ENCODE measurements at places on chromosomes 7 and 10.
A peak's percentile ranks its signal among the peaks of the same experiment; 100 is the strongest.

DNA sequence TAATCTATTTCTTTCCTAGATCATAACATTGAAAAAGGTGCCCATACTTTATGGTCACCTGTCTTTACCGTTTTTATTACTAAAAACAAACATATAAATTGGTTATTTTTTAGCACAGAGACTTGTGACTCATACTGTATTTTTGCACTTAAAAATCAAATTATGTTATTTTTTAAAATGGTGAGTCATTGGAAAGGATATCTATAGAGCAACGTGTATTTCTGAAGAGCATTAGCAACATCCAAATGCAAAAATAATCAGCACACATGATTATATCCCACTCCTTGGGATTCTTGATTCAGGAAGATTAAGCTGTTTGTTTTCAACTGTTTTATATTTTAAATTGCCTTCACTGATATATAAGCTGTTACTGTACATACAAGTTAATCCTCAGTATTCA, 40.7 kb upstream of the FMC1 start:
- peaks cover 15% of the 10 kb centered on the region for H3K36me3 ChIP-seq
- no peaks in the 10 kb centered on the region for H3K27me3 ChIP-seq
- peaks cover 9% of the 10 kb centered on the region for H3K4me1 ChIP-seq
- DNase-seq: peak; percentile 72
- no peak overlapping the region for H3K4me3 ChIP-seq
- no peak overlapping the region for H3K27ac ChIP-seq

DNA sequence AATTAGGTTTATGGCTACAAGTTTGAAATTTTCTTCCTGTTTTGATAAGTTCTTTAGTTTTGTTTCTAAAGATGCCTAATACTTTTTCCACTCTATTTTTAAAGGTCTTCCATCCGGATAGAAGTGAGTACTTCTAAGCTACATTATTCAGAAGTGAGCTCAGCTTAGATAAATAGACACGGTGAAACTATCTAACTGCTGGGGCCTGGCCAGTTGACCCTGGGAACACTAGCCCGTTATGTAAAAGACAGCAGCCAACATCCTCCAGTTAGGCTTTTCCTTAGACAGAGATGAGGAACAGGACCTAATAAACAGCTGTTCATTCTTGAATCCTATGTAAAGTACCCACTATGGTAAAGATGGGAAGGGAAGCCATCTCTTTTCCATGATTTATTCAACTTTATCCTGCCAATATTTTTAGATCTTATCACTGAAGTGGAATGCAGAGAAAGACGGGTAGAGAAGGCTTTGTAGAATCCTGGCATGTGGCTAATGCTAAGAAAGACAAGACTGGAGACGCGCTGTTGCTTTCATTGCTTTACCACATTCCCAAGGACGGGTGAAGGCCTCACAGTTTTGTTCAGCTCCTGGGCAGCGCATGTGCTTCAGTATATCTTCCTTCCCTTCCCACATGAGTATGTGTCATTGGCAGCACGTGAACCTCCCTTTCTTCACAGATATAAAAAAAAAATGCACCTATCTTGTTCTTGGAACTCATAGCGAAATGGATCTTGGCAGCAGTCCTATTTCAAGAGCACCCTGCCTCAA, 340.0 kb upstream of the MEOX2 start:
- no peak for DNase-seq
- H3K27me3 ChIP-seq: no peaks in the 10 kb centered on the region
- H3K4me1 ChIP-seq: peaks cover 34% of the 10 kb centered on the region

DNA sequence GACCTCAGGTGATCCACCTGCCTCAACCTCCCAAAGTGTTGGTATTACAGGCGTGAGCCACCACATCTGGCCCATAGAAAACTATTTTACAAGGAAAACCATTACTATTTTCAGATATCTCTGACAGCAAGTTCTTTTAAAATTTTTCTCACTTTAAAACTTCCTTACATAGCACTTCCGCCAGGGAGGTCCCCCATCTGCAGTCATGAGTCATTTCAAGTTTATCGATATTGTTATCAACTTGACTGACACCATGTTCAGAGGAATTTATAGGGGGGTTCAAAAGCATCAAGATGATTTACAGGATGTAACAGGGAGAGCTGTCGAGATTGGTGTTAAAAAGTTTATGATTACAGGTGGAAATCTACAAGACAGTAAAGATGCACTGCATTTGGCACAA, 88.8 kb downstream of the NRBF2 start:
- H3K27ac ChIP-seq: no peak overlapping the region
- no peaks in the 10 kb centered on the region for H3K36me3 ChIP-seq
- no peak for DNase-seq
- peaks cover 6% of the 10 kb centered on the region for H3K4me1 ChIP-seq

- no peaks in the 10 kb centered on the region for H3K27me3 ChIP-seq
- no peak overlapping the region for H3K4me3 ChIP-seq
- no peak overlapping the region for H3K27ac ChIP-seq
- DNase-seq: no peak
Observed at GRCh38 chr7:150835019-150835418, 17.3 kb upstream of the AOC1 start.

GRCh38 chr7:113087071-113087998, 708 bp upstream of the GPR85 start:
- H3K4me1 ChIP-seq: peaks cover 13% of the 10 kb centered on the region
- no peaks in the 10 kb centered on the region for H3K36me3 ChIP-seq
- peak overlapping the region; percentile 76 for H3K4me3 ChIP-seq
- DNase-seq: peak; percentile 92
- no peaks in the 10 kb centered on the region for H3K27me3 ChIP-seq

GRCh38 chr10:132566892-132567291, 29.3 kb downstream of the INPP5A start:
- H3K4me1 ChIP-seq: peaks cover 16% of the 10 kb centered on the region
- H3K36me3 ChIP-seq: no peaks in the 10 kb centered on the region
- no peak for DNase-seq
- H3K4me3 ChIP-seq: no peak overlapping the region

DNA sequence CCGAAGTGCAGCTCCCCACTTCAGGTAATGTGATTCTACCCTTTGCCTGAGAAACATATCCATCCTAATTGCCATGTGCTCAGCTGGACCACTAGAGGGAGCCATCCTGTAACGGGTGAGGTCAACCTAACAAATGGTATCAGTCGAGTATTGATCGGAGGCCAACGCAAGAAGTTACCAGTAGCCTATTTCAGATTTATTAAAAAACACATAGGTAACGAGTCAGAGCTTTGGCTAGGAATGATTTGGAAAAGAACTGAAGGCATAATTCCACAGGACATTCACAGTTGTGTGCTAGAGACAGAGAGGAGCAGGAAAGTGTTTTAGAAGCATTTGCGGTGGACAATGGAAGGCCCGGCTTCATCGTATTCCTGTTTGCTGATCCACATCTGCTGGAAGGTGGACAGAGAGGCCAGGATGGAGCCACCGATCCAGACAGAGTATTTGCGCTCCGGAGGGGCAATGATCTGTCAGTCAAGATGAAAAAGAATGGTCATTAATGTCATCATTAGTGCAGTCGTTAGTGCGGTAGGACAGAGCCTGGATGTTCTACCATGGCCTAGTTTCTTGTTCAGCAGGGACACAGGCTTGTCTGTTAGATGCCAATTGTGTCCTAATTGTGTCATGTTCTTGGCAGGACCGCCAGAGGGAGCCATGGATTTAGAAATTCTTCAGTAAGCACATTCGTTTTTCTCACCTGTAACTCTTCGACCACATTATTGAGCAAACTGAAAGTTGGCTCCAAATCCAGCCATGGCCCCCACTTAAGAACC, 17.5 kb downstream of the ACTA2 start:
- no peaks in the 10 kb centered on the region for H3K27me3 ChIP-seq
- H3K27ac ChIP-seq: no peak overlapping the region
- peak; percentile 56 for DNase-seq
- peaks cover 59% of the 10 kb centered on the region for H3K36me3 ChIP-seq
- H3K4me1 ChIP-seq: peaks cover 9% of the 10 kb centered on the region

DNA sequence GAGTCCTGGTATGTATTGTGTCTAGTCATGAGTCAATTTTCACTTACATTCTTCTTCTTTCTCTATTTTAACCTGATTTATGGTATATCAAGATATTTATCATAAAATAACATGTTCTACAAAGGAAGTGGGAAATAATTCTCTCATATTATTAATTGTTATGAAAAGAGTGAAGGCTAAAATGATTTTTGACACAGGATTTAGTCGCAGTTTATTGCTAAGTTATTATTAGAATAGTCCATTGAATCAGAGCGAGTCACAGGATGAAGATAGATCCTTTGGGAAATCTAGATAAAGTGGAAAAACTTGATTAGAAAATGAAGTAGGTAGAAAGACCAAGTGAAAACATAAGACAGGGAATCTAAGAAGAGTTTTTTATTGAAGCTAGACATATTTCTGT, 184.3 kb upstream of the DGKB start:
- H3K4me3 ChIP-seq: no peak overlapping the region
- DNase-seq: no peak
- no peak overlapping the region for H3K27ac ChIP-seq
- no peaks in the 10 kb centered on the region for H3K27me3 ChIP-seq

DNA sequence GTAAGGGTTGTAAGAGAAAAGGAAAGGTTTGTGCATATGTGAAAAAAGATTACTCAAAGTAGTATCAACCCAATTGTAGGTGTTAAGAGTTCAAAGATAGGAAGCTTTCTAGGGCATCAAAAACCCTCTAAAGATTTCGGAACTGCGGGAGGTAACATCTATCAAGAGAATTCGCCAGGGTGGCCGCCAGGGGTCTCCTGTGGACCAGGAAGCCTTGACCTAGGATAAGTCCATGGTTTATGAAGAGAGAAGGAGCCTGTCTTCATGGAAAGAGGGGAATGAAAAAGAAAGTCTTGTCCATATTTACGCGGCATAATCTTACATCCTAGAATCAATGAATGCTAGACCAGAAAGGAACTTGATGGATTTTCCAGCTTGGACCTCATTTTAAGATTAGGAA, 140.7 kb upstream of the CALCR start:
- H3K36me3 ChIP-seq: no peaks in the 10 kb centered on the region
- H3K27ac ChIP-seq: no peak overlapping the region

- H3K27ac ChIP-seq: no peak overlapping the region
- no peaks in the 10 kb centered on the region for H3K27me3 ChIP-seq
Observed at GRCh38 chr10:19616966-19617365, 199.3 kb upstream of the PLXDC2 start.

DNA sequence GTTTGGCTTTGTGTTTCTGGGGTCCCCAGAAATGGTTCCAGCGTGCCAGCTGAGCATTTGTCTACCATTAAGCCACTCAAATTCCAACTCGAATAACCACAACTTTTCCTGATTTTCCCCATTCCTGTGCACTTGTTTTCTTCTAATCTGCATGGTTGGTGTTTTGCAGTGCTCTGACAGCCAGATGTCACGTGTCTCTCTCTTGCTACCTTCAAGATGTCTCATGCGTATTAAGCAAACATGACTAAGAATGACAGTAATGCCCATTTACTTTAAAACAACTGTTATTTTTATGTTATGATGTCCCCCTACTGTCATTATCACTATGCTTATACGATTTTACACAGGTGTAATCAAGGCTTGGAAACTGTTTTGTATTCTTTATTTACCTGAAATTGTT, 35.2 kb upstream of the MXI1 start:
- H3K36me3 ChIP-seq: no peaks in the 10 kb centered on the region
- peaks cover 39% of the 10 kb centered on the region for H3K27me3 ChIP-seq
- DNase-seq: no peak
- H3K4me3 ChIP-seq: no peak overlapping the region

- H3K4me1 ChIP-seq: peaks cover 21% of the 10 kb centered on the region
- H3K27ac ChIP-seq: peak overlapping the region; percentile 79
- H3K27me3 ChIP-seq: no peaks in the 10 kb centered on the region
- H3K36me3 ChIP-seq: no peaks in the 10 kb centered on the region
- no peak overlapping the region for H3K4me3 ChIP-seq
Observed at GRCh38 chr7:131249003-131249402, 78.7 kb upstream of the MKLN1 start.

- no peak overlapping the region for H3K4me3 ChIP-seq
- H3K4me1 ChIP-seq: no peaks in the 10 kb centered on the region
- no peaks in the 10 kb centered on the region for H3K27me3 ChIP-seq
- H3K27ac ChIP-seq: no peak overlapping the region
- no peak for DNase-seq
- no peaks in the 10 kb centered on the region for H3K36me3 ChIP-seq
Observed at GRCh38 chr7:142231716-142232115, 26.1 kb downstream of the PRSS58 start.

- peaks cover 8% of the 10 kb centered on the region for H3K27me3 ChIP-seq
- no peak for DNase-seq
- no peaks in the 10 kb centered on the region for H3K36me3 ChIP-seq
- H3K4me1 ChIP-seq: no peaks in the 10 kb centered on the region
- no peak overlapping the region for H3K27ac ChIP-seq
Observed at GRCh38 chr7:80127412-80128160, 7.0 kb upstream of the GNAI1 start.

DNA sequence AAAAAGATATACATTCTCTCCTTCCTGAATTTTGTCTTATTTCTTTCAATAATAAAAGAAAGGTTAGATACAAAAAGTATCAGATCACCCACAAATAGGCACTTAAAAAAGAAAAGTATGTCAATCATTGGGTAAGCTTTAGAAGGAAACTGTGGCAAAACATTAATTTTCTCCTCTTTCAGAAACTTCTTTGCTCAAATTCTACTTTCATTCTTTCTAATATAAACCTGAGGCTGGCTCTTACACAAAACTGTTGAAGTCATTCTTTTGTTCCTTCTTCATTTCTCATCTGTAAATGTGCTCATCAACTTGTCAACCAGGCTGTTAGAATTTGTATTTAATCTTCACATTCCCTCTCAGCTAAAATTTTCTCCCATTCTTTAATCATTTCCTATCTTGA, 124.6 kb downstream of the LRRN3 start:
- H3K36me3 ChIP-seq: no peaks in the 10 kb centered on the region
- no peak for DNase-seq
- H3K27me3 ChIP-seq: no peaks in the 10 kb centered on the region
- peaks cover 10% of the 10 kb centered on the region for H3K4me1 ChIP-seq
- H3K4me3 ChIP-seq: no peak overlapping the region

DNA sequence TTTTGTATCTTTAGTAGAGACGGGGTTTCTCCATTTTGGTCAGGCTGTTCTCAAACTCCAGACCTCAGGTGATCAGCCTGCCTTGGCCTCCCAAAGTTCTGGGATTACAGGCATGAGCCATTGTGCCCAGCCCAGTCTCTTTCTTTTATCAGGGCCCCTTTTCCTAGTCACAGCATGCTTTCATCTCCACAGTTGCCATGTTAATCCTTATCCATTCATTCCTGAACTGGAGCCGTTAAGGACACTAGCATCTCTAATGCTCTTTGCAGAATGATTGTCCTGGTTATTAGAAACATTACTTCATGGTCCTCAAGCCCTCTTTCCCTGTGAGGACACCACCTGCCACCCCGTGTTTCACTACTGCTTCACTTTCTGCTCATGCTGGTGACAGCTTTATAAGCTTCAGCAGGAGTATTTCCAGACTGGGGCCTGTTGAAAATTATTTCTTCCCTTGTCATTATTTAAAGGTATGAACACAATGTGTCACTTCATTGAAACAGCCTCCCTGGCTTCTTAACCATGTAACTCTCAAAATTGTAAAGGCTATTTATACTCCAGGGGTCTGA, 313.9 kb downstream of the BMPER start:
- DNase-seq: no peak
- H3K4me1 ChIP-seq: no peaks in the 10 kb centered on the region
- H3K36me3 ChIP-seq: no peaks in the 10 kb centered on the region
- no peak overlapping the region for H3K4me3 ChIP-seq
- H3K27ac ChIP-seq: no peak overlapping the region
